ENCODE measurements at places on chromosomes 2 and 18.
A peak's percentile ranks its signal among the peaks of the same experiment; 100 is the strongest.

GRCh38 chr2:44740678-44741077, 200.8 kb upstream of the SIX3 start:
- DNase-seq = no peak

- DNase-seq = no peak
These were observed 54.8 kb downstream of the LRRFIP1 start for GRCh38 chr2:237682151-237682550.

DNA sequence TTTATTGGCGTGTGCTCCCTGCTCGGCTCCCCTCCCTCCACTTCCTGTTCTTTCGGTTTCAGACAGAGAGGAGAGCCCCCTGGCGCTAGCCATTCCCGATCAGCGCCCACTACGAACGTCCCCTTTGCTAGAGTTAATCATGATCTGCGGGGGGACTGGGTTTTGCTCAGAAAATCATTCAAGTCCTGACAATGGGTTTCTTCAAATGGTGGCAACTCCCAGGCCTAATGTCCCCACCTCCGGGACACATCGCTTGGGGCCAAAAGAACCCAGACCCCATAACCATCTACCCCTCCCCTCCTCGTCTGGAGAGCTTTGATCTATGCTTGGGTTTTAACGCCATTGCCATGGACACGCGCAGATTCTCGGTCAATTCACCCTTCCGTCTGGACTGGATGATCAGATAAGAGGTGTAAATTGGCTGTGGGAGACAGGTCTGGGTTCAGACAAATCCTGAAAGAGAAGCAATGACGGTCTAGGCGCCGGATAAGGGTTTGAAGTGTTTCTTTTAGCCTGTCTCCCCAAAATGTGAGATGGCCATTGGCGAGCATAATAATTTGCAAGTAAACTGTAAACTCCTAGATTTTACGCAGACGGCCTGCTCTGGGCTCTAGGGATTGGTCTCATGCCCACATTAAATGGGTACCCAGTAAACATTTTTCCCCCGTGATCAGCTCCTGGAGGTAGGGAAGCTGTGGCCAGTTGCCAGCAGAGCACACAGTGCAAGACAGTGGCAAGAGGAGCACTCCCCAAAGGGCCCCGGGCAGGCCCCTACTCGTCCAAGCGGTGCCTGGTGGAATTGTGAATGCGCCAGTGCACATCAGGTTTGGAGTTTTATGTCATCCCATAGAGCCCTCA, 4.7 kb downstream of the NRP2 start:
- peak; percentile 66 for DNase-seq

- no peak for DNase-seq
These were observed 145.9 kb downstream of the GFPT1 start for GRCh38 chr2:69241093-69241492.
